ENCODE measurements at places on chromosomes 6 and 20. TPM values are rescaled to one million over a fixed set of nuclear protein-coding genes. Genes with fewer than 3 reads are reported as not detected.

HLA-DMA gene
- 6.6 TPM for total RNA-seq

MTFR2 gene
- not detected for total RNA-seq

PPIL1 gene
- total RNA-seq, result 10.7 TPM

LY6G6D gene
- not detected for total RNA-seq

EDN1 gene
- total RNA-seq, result 0.33 TPM

NR2E1 gene
- total RNA-seq, result not detected

MTHFD1L gene
- total RNA-seq, result 1.6 TPM

OLIG3 gene
- total RNA-seq, result not detected

TGM3 gene
- 0.25 TPM for total RNA-seq

GNRH2 gene
- 1.6 TPM for total RNA-seq

PRDM13 gene
- total RNA-seq, result not detected

FKBP1C gene
- not detected for total RNA-seq

SPATS1 gene
- total RNA-seq, result not detected

KHDC1L gene
- total RNA-seq, result not detected

OPRL1 gene
- total RNA-seq, result 0.15 TPM

CD93 gene
- 4.8 TPM for total RNA-seq

DLK2 gene
- not detected for total RNA-seq

TAF8 gene
- 13.1 TPM for total RNA-seq

ZSWIM3 gene
- total RNA-seq, result 1.6 TPM

MKKS gene
- 12.1 TPM for total RNA-seq

MPC1 gene
- total RNA-seq, result 120 TPM

RIPPLY2 gene
- not detected for total RNA-seq

BCKDHB gene
- total RNA-seq, result 64.9 TPM

FOXC1 gene
- total RNA-seq, result 0.38 TPM

SLC25A27 gene
- 15.1 TPM for total RNA-seq

PGC gene
- total RNA-seq, result 0.63 TPM

ENPP3 gene
- total RNA-seq, result 1.9 TPM

HSPA1A gene
- total RNA-seq, result 89.1 TPM
